ENCODE measurements at places on chromosomes 5 and 9.

DNA sequence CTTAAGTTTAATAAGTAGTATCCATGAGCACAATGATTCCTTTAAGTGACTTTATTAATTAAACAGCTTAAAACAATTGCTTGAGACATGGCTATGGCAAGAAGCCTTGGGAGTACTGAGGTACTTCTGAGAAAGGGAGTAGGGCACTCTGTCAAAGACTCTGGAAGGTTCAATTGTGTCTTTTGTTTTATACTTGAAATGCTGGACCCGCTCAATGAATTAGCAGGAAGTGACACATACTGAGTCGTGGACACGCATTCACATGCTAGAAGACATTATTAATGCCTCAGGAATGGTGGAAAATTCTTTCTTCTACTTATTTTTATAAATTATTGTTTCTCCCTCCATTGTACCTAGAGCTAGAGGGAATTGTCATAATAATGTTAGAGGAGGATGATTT, 347.3 kb upstream of the ZNF608 start:
- DNase-seq: peak; percentile 72

- DNase-seq: peak; percentile 49
Measured at GRCh38 chr5:1118231-1118698, 6.4 kb upstream of the SLC12A7 start.

- no peak for DNase-seq
Measured at GRCh38 chr9:135985459-135985774, 24.2 kb upstream of the UBAC1 start.

DNA sequence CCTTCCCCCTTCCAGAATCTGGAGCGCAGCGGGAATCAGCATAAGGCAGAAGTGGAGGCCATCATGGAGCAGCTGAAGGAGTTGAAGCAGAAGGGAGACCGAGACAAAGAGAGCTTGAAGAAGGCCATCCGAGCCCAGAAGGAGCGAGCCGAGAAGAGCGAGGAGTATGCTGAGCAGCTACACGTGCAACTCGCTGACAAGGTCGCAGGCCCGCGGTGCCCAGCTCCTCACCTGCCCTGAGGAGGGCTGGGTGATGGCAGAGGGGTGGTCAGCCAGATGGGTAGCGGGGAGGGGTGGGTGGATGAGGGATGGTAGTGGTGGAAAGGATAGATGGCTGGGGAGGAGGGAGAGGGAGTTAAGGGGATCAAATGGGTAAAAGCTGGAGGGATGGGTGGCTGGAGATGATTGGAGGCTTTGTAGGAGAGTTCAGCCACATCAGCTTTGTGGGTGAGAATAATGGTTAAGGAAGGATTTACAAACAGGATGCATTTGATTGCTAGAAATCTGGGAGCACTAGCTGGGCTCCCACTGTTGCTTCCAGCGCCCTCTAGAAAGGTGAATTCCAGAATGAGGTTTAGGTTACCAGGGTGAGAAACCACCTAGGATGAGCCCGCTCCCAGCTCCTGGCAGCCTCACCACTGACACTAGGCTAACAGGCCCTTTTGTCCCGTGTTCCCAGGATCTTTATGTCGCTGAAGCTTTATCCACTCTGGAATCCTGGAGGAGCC, 19.7 kb upstream of the GLE1 start:
- DNase-seq: no peak

DNA sequence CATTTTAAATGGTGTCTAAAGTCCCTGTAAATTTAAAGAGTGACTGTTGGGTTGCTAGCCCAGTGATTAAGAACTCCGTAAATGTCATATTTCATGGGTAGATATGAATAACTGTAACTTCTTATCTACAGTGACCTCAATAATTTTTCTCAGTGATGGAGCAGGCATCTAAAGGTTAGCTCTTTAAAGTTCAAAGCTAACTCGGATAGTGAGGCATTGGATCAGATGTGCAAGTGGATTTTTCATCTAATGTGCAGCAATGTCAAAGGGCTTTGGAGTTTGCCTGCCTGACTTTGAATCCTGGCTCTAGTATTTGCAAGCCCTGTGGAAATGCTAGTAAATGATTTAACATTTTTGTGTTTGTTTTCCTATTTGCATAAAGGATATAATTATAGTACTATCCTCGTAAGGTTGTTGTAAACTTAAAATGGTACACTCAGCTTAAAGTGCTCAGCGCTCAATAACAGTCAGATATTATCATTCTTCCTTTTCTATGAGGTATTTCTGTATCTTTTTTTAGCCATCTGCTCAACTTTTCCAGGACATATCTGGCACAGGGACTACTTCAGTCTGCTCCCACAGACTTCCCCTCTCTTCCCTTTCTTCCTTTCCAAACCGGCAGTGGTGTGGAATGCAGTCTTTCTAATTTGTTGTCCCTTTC, 163.7 kb upstream of the ELL2 start:
- DNase-seq: no peak

DNA sequence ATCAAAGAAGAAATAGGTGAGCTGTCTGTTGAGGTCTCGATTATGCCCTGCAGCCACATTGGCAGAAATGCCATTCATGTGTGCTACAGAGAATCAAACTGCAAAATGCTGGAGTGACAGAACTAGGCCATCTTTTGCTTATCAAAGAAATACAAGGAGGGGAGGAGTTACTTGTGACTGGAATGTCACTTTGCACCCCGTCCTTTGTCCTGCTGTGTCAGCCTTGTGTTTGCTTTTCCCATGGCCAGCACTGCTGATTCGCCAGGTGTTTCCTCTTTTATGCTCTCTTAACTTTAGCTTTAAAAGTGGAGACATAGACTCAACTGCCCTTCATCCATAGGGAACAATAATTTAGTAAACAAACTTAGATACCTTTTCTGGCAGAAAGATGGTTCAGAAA, 54.3 kb downstream of the SLC46A2 start:
- no peak for DNase-seq

GRCh38 chr5:179553875-179554274, 3.5 kb downstream of the RUFY1 start:
- DNase-seq: peak; percentile 63

DNA sequence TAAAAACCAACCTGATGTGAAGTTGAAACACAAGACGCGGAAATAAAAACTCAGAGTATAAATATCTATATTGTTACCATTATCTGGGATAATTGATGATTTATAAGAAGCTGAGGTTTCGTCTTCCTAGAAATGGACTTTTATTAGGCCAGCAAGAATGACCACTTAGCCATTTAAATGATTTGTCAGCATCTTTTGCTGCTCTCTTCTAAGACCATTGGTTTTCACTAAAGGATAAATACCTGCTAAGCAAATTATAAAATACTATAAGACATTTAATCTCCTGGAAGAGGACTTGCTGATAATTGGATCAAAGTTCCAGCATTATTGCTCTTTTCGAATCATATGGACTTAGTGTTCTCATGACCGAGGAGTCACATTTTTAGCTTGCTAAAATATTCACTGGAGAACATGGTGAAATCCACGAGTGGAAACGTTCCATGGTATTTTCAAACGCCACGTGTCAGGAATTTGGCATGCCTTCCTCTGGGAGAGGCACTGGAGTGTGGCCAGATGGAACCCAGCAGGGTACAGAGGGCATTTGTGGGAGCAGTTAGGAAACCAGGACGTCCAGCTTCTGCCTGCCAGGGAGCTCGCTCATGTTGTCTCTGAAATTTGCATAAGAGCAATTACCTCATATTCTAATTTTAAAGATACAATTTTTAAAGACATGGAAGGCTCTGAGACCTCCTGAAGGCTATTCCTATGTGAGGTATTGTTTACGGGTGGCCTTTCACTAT, 43.1 kb downstream of the TNFAIP8 start:
- DNase-seq: no peak

- DNase-seq: no peak
Measured at GRCh38 chr5:111555760-111556159, 43.4 kb upstream of the STARD4 start.

DNA sequence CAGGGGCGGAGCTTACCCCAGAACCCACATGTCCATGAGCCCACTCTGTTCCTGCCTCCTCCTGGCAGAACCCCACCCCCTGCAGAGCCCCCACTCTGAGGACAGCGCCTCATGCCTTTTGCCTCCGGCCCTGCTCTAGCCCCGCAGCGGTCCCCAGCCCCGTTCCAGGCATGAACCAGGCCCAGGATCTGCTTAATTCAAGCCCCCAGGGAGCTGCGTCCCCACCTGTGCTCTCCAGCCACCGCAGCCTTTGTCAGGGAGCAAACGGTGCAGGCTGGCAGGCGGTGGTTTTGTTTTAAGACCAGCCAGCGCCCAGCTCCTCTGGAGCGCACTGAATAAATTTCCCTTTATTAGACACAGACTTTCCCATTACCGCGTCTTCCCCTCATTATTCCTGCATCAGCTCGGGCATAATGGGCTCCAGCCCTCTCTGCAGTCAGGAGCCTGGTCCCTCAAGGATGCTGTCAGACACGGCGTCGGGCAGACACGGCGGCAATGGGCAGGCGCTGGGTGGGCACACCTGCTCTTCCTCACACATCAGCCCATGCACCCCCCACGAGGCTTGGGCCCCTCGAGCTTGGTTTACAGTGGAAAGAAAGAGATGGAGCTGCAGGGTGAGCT, 137.6 kb downstream of the OLFM1 start:
- no peak for DNase-seq

GRCh38 chr9:70121818-70122436, 78.3 kb downstream of the MAMDC2 start:
- DNase-seq: peak; percentile 25
